ENCODE measurements at places on chromosomes 2 and 18.
A peak's percentile ranks its signal among the peaks of the same experiment; 100 is the strongest.

GRCh38 chr2:159044804-159045286, 76.4 kb downstream of the TANC1 start:
- peak; percentile 58 for DNase-seq

GRCh38 chr2:162212366-162212765, 30.9 kb downstream of the FAP start:
- no peak for DNase-seq

- no peak for DNase-seq
Measured at GRCh38 chr18:600107-600506, 3.3 kb downstream of the CLUL1 start.

- no peak for DNase-seq
Measured at GRCh38 chr18:44452346-44452745, 228.3 kb upstream of the SETBP1 start.

DNA sequence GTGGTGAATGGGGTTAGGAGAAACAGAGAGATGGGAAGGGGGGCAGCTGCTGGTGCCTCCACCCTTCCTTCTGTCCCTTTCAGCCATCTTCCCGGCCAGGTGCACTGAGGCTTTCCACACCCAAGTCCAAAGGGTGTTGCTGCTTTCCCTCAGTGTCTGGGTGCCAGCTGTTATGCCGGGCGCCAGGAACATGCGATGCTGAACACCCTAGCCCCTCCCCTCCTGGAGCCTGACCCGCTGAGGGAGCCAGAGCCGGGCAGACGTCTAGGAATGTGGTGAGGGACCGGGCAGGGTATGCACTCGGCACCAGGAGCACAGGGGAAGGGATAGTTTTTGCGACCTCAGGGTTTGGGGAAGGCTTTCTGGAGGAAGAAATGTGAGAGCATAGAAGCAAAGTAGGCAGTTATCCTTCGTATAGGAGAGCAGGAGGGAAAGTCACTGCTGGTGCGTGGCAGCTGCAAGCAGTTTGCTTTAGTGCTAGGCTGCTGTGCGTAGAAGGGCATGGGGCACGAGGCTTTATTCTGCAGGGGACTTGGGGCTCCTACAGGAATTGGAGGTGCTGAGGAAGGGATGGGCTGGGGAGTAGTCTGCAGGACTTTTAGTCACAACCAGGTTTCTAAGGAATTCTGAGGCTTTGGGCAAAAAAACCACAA, 147.7 kb downstream of the TSN start:
- peak; percentile 14 for DNase-seq

DNA sequence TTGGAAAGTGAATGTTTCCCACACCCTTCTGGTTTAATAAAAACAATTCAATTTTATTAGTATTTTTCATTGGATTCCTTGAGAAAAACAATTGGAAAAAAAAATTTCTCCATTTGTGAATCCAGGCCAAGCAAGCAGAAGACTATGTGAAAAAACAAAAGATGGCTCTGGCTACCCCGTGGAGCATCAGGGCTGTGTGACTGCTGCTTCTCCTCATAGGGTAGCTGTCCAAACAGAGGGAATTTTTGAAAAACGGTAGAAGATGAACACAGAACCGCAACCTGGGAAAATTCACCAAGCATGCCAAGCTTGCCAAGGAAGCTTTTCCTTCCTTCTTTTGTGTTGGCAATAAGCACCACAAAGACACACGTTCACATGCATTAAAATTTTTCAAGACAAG, 71.3 kb upstream of the ACVR2A start:
- no peak for DNase-seq

DNA sequence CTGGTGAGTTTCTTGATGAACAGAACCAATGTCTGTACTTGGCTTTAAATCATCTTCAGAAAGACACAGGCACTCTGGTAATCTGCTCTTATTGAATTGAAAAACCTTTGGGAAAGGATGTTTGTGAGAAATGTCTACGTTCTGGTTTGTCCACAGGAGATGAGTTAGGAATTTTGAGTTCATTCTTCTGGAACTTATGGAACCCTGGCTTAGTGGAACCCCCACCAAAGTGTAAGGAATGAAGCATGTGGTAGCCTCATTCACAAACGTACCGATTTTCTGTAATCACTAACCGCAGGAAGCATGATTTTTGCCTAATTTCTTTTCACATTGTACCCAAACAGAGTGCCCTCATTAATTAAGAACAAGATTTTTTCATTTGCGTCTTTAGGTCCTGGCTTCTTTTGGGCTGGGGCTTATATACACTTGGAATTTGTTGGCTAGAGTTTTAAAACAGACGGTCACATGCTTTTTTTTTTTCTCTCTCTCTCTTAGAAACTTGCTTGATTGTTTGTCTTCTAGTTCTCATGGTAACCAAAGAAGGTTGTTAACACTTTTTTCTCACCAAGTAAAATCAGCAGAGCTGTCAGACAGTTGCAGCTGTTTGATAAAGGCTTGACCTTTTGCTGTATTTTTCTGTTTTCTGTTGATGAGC, 314.1 kb upstream of the THUMPD2 start:
- DNase-seq: no peak

GRCh38 chr18:46439037-46439436, 218.0 kb downstream of the LOXHD1 start:
- DNase-seq: no peak

DNA sequence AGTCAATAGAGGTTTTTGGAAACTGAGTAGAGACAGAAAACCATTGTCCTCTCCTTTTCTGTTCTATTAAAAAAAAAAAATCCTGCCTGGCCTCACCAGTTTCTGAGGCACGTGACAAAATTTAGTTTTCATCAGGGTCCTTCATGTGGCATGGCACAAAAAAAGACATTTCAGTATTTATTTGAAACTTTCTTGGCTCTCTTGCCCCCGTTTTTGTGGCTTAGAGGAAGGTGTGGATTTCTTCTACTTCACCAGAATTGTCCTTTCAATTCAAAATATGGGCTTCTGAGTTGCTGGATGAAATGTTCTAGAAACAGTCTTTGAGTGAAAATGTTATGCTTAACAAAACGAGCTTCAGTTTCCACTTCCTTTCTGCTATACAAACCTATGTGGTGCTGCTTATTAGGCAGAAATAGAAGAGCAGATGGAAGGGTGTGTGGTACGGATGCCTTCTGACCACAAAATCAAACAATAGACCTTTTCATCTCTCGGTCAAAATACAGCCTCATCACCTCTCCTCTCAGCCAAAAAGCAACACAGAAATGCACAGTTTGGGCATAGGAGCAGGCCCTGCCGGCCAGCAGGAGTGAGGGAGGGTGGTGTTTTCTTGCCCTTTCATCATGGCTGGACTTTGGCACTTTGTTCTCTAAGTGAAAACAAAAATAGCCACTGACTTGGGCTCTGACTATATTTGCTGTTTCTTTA, 89.2 kb downstream of the SH3RF3 start:
- peak; percentile 99 for DNase-seq

DNA sequence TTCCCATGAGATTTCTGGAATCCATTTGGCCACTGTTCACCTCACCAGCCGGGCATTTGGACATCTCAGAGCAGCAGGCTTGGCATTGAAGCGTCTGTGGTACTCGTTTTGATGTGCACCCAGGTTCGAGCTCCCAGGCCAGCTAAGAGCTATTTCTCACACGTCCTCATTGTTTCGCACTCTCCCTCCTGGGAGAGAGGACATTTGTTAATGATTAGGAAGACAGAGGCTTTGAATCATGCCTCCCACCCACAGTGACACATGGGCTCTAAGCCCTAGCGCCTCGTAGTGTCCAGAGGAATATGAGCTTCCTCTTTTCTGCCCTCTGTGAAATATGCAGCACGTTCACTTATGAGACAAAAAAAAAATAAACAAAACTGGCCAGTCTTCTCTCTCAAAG, 361.8 kb downstream of the RND3 start:
- DNase-seq: peak; percentile 73

GRCh38 chr18:59833785-59834184, 66.0 kb upstream of the PMAIP1 start:
- no peak for DNase-seq

All from SW480 (cell line).